Right cardiac atrium (tissue), 5 donors: ENCODE measurements at places on chromosomes 4 and X.
A peak's percentile ranks its signal among the peaks of the same experiment; 100 is the strongest.

- peak; percentile 73 for DNase-seq
Measured at GRCh38 chr4:54065282-54066087, 1.1 kb upstream of the CHIC2 start.

DNA sequence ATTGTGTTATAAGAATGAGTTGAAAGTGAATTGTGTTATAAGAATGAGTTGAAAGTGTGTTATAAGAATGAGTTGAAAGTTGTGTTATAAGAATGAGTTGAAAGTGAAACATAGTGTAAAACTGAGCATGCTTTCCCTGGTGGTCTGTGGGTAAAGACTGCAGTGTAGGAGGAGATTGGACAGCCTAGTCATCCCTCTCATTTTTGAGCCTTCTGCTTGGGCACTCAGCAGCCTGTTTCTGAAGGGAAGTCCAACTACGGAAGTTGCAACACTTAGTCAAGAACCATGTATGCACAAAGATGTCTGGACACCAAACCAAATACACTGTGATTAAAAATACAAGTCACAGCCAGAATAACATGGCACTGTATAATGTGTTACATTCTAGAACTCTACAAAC lies 72.6 kb downstream of the ANK2 start:
- DNase-seq, result no peak

GRCh38 chr4:2093265-2093664 lies 34.1 kb downstream of the NAT8L start:
- no peak for DNase-seq

DNA sequence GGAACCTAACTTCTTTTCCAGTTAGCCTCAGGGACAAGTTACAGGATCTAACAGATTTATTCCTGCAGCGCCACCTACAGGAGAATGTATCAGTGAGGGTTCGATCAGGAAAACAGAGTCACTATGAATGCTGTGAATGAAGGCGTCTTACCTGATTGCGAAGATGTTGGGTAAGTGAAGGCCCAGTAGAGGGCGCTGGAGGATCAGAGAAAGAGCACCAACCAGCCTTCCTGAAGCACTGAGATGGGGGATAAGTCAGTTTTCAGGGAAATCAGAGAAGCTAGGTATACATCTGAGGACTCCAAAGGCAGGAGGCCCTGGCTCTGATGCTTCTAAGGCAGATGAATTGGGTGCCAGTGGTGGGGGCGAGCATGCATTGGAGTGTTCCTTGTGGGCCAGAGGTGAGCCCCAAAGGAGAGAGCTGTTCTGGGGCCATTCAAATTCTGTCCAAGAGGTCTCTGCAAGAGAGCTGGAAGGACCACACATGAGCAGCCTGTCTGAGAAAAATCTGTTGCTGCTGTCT lies 169.9 kb upstream of the AADAT start:
- peak; percentile 16 for DNase-seq

DNA sequence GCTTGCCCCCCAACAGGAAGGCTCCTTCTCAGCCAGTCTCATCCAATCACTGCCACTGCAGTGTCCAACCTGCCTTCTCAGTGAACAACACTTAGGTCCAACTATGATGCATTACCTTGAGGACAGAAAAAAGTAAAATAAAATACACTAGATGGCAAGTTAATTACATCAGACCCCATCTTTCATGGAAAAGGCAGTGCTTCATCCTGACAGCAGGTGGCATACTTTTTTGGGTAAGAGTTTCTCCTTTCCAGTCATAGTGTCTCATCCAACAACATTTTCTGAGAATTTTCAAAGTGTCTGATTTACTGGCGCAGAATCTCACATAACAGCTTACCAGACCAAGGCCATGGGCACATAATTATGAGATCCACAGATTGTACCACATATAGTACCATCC lies 1742.8 kb downstream of the PCDH7 start:
- no peak for DNase-seq
